ENCODE measurements at places on chromosomes 2 and 18.

GRCh38 chr2:28681158-28681571 is 70.5 kb upstream of the PPP1CB start:
- no peak for DNase-seq

DNA sequence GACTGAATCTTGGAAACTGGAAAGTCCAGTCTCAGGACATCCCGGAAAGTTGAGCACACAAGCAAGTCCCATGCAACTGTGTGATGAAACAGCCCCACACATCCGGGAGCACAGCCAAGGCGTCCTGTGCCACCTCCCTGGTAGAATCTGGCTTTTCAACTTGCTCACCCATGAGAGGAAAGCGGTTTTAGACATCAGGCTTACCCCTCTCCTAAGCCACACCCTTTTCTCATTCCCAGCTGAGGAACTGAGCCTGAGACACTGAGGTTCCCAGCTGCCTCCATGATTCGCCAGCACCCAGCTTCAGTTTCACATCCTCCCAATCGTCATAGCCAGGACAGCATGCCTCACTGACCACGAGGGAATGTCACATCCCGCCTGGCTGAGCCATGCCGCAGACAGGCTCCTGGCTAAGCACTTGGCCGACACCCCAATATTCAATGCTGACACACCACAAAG is 60.3 kb downstream of the STEAP3 start:
- no peak for DNase-seq

DNA sequence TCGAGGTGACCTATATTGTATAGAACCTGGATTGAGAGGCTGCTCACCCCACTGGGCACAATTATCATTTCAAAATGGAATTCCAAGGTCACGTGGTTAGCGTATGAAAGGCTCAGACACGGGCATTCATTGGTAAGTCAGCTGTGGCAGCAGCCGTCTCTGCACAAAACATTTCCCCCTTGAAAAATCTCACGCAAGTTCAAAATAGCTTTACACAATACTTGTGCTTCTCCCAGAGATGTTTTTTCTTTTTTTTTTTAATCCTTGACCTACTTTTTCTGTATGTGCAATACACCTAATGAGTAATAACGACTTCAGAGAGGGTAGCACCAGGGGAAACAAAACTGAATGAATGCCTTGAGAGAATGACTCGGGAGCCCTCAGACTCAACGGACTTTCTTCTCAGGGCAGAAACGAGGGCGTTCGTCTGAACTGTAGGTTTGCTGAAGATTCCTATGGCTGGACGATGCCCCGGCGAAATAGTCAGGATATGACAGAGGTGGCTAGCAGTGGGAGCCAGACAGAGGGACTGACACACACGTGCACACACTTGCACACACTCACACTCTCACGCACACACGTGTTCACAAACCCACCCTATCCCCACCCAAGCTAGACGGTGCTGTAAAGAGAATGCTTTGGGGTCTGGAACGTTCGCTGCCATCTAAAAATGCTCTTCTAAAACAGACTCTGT is 77.8 kb downstream of the PDCL3 start:
- DNase-seq: no peak

- peak; percentile 88 for DNase-seq
These were observed at the start of gene HOXD9 for GRCh38 chr2:176122683-176123410. TSS of gene HOXD9 (plus strand) at chr2:176122719. CDS start at chr2:176122769, 50 bp downstream.

DNA sequence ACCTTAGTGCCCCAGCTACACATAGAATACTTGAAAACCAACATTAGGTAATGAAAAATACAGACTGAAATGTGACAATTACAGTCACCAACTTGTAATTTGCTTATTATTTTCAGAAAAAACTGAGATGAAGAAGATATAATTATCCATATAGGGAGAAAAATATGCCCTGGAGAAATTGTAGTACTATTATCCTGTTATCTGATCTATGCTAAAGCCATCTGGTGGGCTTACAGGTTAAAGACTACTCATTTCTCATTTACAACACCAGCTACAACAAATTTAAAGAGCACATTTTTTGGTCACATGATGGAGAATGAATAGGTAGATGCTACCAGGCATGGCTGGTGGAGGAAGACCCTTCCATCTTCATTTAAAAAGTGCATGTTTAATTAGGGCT is 79.6 kb upstream of the NYAP2 start:
- DNase-seq: no peak

DNA sequence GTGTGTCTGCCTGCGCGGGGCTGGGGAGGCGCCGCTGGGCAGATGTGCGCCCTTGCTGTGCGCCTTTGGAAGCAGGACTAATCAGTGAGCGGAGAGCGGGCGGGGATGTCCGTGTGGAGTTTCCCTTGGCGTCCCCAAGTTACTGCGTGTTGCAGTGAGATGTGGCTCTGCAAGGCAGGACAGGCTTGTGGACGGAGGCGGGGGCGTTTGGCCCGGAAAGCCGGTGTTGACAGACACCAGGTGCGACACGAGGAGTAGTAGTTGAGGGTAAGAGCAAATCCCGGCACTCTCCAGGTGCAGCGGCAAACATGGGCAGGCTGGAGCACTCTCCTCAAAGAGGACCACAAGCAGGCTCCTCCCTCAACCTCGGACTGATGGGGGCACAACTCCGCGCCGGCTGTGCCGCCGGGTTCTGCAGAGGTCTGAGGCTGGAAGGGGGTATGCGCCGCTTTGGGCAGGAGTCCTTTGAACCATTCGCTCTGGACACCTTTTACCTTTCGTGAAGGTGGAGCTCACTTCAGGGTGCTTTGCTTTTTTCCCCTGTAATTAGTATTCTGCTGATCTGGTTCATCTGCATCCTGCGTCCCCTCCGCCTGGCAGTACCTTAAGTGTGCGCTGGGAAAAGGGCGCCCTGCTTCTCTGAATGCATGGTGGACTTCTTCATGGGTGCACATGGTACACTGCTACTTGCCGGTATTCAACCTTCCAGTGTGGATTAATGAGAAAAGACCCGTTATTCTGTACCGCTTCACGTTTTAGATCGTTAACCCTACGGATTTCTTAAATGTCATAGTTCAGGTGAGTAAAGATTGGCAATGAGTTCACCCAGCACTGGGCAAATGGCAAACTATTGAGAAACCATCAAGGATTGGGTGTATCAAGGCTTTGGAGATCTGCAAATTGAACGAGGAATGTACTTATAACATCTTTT is 608 bp downstream of the CDH7 start:
- DNase-seq: peak; percentile 76

- DNase-seq: no peak
These were observed 33.3 kb upstream of the FIGN start for GRCh38 chr2:163768881-163769695.

DNA sequence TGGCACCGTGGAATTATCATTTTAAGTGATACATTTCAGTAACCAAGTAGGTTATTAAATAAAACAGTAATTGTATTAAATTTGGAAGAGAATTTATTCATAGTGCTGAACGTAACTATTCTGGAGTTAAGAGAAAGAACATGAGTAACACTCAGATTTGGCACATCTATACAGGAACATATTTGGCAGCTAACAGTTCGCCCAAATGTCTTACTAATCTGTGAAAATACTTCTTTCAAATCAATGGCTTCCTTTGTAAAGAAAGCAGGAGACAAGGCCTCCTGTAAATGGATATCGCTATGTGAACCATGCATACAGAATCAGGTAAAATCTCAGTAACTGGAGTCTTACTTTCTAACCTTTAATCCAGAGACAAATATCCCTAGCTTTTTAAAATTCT is 64.4 kb downstream of the ZNF516 start:
- no peak for DNase-seq

- no peak for DNase-seq
These were observed 33.7 kb downstream of the CTIF start for GRCh38 chr18:48572402-48573126.

DNA sequence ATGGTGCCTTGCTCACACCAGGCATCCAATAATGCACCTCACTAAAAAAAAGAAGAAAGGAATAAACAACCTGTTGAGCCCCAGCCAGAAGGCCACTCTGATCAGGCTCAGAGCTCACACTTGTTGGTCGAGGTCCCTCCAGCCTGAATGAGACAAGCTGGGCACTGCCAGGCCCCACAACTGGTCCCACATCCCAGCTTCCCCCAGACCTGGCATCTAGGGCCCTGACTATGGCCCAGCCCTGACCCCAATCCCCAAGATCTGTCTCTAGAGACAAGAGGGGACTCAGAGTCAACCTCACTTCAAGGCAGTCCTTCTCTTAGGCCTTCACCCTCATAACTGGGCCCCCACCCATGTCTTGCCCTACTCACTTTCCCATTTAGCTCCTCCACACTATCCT is 22.4 kb downstream of the TEX51 start:
- DNase-seq: no peak

- no peak for DNase-seq
These were observed 14.7 kb downstream of the CFLAR start for GRCh38 chr2:201130524-201131186.

- peak; percentile 17 for DNase-seq
These were observed 19.2 kb upstream of the PKDCC start for GRCh38 chr2:42028571-42029148.

- DNase-seq: no peak
These were observed 513.0 kb upstream of the MYT1L start for GRCh38 chr2:2843969-2844548.

DNA sequence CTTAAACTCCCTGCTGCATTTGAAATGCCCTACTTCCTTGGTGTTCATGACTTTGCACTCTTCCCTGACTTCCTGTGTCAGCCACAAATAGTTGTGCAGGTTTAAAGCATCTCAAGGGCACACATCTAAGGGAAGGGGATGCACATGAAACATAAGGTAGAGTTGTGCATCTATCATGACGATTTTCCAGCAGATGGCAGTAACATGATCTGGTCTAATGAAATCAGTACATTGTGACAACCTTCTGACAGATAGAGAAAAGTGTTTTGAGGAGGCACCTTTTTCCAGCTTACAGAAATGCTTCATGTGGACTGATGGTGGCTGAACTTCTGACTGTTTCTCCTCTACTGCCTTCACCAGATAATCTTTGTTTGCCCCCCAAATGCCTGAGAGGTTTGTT is 238.9 kb downstream of the XIRP2 start:
- no peak for DNase-seq

GRCh38 chr2:212902421-212902820 is 249.0 kb downstream of the IKZF2 start:
- no peak for DNase-seq

GRCh38 chr2:160214461-160215445 is 14.7 kb upstream of the ITGB6 start:
- no peak for DNase-seq

DNA sequence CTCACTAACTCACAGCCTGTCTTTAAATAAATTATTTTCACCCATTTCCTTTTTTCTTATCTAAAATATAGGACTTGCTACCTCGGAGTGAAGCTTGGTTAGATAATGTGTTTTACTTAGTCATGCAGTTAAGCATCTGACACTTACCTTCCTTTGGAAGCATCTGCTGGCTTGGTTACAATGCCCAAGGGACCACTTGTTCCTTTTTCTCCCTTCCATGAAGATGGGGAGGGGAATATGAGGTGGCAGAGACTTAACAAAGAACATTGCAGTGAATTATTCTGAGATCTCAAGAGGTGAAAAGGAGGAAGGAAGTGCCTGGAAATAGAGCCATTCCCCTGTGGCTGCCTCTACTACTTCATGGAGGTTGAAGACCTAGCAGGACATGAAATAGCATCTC is 145.4 kb upstream of the FOSL2 start:
- DNase-seq: no peak

- DNase-seq: peak; percentile 29
These were observed 58.6 kb downstream of the KCNG2 start for GRCh38 chr18:79856119-79857007.

GRCh38 chr2:202564226-202564625 is 70.5 kb upstream of the FAM117B start:
- no peak for DNase-seq

DNA sequence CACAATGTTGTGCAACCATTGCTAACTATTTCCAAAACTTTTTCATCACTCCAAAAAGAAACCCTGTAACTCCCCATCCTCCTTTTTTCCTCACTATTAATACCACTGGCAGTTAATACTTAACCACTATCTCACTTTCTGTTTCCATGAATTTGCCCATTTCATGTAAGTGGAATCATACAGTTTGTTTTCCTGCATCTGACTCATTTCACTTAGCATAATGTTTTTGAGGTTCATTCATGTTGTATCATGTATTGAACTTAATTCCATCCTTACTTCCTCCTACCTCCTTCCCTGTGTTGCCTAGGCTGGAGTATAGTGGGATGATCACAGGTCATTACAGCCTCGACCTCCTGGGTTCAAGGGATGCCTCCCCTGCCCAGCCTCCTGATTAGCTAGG is 68.3 kb downstream of the FAM117B start:
- DNase-seq: no peak

DNA sequence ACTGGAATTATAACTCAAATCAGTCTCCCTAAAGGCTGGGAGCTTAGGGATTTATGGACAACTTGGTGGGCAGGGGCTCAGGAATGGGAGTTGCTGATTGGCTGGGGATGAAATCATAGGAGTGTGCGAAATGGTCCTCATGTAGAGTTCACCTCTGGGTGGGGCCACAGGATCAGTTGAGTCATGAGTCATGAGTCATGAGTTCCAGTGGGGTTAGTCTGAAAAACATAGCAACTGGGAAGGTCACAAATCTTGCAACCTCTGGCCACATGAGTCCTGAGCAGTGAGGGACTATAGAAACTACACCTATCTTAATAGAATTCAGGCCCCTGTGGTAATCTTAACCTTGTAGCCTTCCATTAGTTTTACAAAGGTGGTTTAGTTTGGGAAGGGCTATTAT is 383.3 kb downstream of the RBM43 start:
- DNase-seq: no peak

DNA sequence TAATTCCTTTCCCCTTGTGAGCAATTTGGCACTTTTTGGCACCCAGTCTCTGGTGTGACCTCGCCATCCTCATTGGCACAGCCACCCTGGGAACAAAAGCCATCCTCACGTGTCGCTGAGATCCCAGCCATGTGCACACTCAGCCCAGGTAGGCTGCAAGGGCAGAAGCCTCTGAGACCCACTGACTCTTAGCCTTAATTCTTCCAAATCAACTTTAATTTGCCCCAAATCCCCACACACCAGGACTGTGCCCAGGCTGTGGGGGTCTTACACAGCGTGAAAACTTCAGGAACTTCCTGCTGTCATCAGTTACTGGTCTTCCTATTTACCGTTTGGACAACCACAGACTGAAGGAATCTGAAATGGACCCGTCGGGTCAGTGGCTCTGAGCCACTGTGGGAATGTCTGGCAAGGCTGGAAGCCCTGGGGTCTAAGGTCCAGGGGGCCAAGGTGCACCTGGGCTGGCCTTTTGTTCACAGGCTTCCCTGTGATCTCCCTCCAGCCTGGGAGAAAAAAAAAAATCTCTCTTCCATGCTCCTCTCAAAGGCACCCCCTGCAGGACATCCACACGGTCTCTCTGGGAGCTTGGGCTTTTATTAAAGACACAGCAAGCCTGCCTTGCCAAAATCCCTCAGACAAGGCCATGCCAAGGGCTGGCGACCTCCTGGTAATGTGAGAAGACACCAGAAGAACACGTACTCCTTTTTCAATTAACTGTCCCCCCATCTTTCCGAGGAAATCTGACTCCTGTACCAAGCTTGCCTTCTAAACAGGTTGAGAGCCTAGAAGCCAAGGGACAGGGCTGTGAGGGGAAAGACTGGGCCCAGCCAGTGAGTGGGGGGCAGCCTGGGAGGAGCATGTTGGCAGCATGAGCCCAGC is 42.1 kb upstream of the LAPTM4A start:
- DNase-seq: peak; percentile 65

Measured in right kidney (tissue), 9 donors.